RWPE1 (cell line): ENCODE measurements at places on chromosomes 11 and 22.
A peak's percentile ranks its signal among the peaks of the same experiment; 100 is the strongest.

DNA sequence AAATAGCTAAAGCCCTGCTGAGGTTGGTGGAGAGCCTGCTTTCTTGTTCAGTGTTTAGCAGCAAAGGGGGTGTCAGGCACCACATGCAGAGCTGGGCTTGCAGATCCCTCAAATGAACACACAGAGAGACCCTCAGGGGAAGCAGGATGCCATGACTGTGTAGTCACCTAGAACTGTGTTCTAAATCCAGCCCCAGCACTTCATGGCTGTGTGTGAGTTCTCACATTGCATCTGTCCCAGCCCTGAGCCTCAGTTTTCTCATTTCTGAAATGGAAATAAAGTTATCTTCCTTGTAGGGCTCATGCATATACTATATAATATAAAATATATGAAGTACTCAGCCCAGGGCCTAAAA is 47.1 kb downstream of the CWC15 start:
- DNase-seq, result no peak

DNA sequence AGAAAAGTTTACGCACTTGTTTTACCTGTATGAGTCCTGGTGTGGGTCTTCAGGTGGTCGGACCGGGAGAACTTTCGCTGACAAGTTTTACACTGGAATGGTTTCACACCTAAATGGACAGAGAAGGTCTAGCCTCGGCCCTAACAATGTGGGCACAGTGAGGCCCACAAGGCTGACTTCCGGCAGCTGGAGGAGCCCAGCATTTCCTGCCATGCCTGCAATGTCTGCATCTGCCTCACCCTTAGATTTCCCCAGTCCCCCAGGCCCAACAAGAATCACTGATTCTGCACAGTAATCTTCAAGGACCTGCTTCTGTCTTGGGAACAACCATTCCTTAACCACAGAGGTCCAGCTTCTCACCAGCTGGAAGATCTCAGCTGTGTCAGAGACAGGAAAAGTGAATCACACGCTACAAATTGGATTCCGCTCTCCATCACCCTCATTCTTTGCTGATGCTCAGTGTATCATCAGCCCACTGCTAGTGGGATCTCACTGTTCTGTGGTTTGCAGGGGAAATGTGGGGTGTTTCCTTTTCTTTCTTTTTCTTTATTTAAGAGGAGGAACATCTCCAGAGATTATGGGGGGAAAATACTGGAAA is 43.3 kb downstream of the WT1 start:
- no peak for DNase-seq

GRCh38 chr11:94924612-94925011 is 48.7 kb downstream of the CWC15 start:
- DNase-seq, result no peak

- no peak for DNase-seq
Observed at GRCh38 chr11:103631841-103632240, 404.6 kb upstream of the DDI1 start.

- peak; percentile 79 for DNase-seq
Observed at GRCh38 chr11:45233121-45233803, 52.9 kb downstream of the SYT13 start.
